ENCODE measurements at places on chromosomes 2 and 18.

GRCh38 chr2:204026294-204026693 is 89.7 kb downstream of the ICOS start:
- no peaks in the 10 kb centered on the region for H3K4me1 ChIP-seq
- DNase-seq, result no peak
- H3K27ac ChIP-seq, result no peak overlapping the region
- no peaks in the 10 kb centered on the region for H3K27me3 ChIP-seq

- no peak overlapping the region for H3K4me3 ChIP-seq
- no peaks in the 10 kb centered on the region for H3K27me3 ChIP-seq
- no peaks in the 10 kb centered on the region for H3K36me3 ChIP-seq
Observed at GRCh38 chr2:163836167-163836566, 100.4 kb upstream of the FIGN start.

GRCh38 chr2:214808981-214809750 is at the start of gene BARD1:
Gene BARD1 (minus strand): TSS chr2:214809683. CDS start chr2:214809569, 114 bp downstream.
- H3K27ac ChIP-seq, result peak within 1 kb of the TSS; percentile 71
- DNase-seq, result peak; percentile 70
- peaks cover 3% of the 10 kb centered on the region for H3K4me1 ChIP-seq
- H3K36me3 ChIP-seq, result no peaks in the 10 kb centered on the region
- H3K4me3 ChIP-seq, result peak within 1 kb of the TSS; percentile 86

GRCh38 chr18:46222710-46223360 is 118.7 kb downstream of the HAUS1 start:
- H3K36me3 ChIP-seq, result peaks cover 3% of the 10 kb centered on the region
- DNase-seq, result no peak
- no peaks in the 10 kb centered on the region for H3K4me1 ChIP-seq
- H3K4me3 ChIP-seq, result no peak overlapping the region
- no peaks in the 10 kb centered on the region for H3K27me3 ChIP-seq

GRCh38 chr2:150674283-150674682 is 186.8 kb upstream of the RND3 start:
- no peaks in the 10 kb centered on the region for H3K4me1 ChIP-seq
- no peak for DNase-seq
- H3K27ac ChIP-seq, result no peak overlapping the region
- no peaks in the 10 kb centered on the region for H3K27me3 ChIP-seq
- no peak overlapping the region for H3K4me3 ChIP-seq
- no peaks in the 10 kb centered on the region for H3K36me3 ChIP-seq

DNA sequence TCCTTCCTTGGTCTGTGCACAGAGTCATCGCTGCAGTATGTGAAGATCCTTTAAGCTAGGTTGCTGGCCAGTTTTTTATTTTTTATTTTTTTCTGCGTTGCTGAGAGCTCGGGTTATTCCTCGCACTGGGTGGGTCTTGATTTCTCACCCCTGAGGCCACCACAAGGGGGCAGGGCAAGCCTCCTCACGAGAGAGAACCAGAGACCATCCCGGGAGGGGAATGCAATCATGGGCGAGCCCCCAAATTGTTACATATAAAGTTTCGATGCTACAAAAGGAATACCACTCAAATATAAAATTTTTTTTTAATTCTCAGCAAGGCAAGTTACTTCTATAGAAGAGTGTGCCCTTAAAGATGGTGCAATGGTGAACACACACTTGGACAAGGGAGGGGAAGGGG is 24.9 kb downstream of the HTR2B start:
- no peak for DNase-seq
- H3K4me1 ChIP-seq, result no peaks in the 10 kb centered on the region
- no peak overlapping the region for H3K27ac ChIP-seq
- no peak overlapping the region for H3K4me3 ChIP-seq
- no peaks in the 10 kb centered on the region for H3K27me3 ChIP-seq

- H3K4me1 ChIP-seq, result no peaks in the 10 kb centered on the region
- no peak overlapping the region for H3K27ac ChIP-seq
- DNase-seq, result no peak
- H3K36me3 ChIP-seq, result no peaks in the 10 kb centered on the region
Observed at GRCh38 chr2:223590964-223591363, 11.2 kb downstream of the SCG2 start.
